ENCODE measurements at places on chromosomes 5 and 9.
A peak's percentile ranks its signal among the peaks of the same experiment; 100 is the strongest.

DNA sequence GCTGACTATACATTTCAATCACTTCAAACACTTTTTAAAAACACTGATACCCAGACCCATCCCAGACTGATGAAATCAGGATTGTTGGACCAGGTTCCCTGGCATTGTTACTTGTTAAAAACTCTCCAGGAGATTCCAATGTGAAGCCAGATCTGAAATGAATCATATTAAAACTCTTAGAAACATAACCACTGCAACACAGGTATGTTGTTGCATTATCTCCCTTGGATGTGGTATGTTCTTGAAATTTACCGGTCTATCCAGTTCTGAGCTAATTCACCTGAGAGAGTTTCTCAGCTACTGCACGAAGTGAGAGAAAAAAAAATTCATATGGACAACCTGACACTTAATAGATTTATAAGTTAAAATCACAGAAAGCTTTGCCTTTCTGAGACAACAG is 21.8 kb downstream of the MEF2C start:
- DNase-seq, result no peak

DNA sequence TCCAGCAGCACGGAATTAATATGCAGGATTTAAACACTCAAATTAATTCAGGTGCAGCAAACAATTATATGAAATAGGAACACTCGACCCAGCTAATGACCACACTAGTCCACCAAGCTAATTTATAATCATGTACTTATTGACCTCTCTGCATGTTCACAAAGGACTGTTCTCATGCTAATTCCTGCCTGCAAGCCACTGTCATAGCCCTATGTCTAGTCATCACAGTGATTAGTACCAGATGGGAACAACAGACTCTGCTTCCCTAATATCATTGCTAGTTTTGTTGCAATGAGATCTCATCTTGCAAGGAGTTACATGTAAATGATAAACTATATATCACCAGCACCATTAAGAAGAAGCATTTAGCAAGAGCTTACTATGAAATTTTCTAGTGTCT is 553.0 kb upstream of the GRAMD2B start:
- DNase-seq, result no peak

GRCh38 chr9:72925126-72925789 is 27.6 kb downstream of the ALDH1A1 start:
- DNase-seq, result no peak

DNA sequence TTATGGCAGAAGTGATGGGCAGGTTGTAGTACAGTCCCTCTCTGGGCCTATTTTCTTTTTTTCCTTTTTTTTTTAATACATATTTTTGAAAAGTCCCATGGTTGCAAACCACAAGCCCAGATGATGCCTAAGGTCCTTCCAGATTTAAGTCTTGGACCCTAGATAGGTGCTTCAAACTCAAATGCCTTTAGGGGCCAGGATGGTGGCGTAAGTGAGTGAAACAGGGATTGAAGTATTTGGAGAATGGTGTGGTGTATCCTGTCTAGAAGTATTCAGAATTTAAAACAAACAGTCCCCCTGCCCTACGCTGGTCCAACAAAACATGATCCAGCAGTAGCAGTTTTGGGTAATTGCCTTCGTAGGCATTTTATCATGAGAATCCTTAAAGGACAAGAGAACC is 2.2 kb downstream of the TIGD6 start:
- DNase-seq, result no peak

DNA sequence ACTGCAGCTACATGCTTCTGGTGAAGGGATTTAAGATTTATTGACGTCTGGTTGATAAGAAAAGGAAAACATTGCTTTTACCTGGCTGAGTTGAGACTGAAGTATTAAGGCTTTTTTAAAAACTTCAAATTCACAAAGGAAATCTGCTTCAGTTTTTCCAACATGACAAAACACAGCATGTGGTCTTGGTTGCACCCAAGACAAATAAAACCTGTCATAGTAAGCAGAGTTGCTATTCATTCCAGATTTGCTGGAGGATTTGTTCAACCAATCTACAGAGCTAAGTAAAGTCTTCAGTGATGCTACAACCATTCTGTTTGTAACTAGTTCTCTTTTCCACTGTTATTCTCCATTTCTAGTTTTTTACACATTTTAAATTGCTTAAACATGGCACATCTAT is 11.3 kb downstream of the C5orf63 start:
- DNase-seq, result no peak

- peak; percentile 2 for DNase-seq
These were observed 233.2 kb upstream of the RFX3 start for GRCh38 chr9:3758816-3759576.

- DNase-seq, result no peak
These were observed 8.9 kb upstream of the ENTPD8 start for GRCh38 chr9:137449931-137450538.

- DNase-seq, result no peak
These were observed 174.3 kb downstream of the TRPM3 start for GRCh38 chr9:70947086-70947485.

DNA sequence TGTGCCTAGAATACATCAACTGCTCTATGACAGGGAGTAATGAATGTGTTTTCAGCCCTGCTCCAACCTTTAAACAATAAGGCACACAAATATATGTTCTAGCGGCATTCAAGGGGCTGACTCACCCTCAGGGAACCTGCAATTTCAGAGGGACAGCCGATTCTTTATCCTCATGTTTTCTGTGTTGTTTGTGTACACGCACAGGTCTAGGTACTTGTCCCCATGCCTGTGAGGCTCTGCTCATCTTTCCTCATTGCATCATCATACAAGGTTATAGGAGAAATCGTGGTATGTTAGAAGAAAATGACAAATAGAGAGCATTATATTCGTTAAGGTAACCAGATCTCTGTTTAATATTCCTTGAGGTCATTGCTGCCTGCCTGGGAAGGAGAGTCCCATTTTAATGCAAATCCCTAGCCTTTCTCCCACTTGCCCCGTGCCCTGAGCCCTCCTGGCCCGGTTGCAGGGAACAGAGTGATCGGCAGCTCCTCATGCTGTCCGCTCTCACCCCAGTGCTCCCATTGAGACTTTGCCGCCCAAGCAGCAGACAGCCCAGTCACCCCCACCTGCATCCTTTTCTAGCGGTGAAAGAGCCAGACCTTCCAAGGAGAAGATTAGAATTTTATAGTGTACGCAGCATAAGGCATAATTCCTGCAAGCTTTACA is 14.6 kb downstream of the MAP1B start:
- DNase-seq, result no peak

GRCh38 chr5:35920890-35921289 is 17.5 kb downstream of the CAPSL start:
- no peak for DNase-seq

GRCh38 chr5:148910216-148910615 is 83.8 kb downstream of the ADRB2 start:
- DNase-seq, result no peak

GRCh38 chr9:109910671-109911518 is 130.9 kb downstream of the PALM2AKAP2 start:
- no peak for DNase-seq

GRCh38 chr9:120723565-120723964 is 9.3 kb upstream of the MEGF9 start:
- no peak for DNase-seq

GRCh38 chr5:172574871-172575223 is 66.2 kb upstream of the NEURL1B start:
- DNase-seq, result no peak

- DNase-seq, result peak; percentile 33
These were observed at the start of gene GABRB2 for GRCh38 chr5:161546470-161547301. Gene GABRB2 (minus strand): TSS chr5:161546725. CDS start chr5:161546643, 82 bp downstream.

- DNase-seq, result no peak
These were observed 1698.8 kb upstream of the CDH9 start for GRCh38 chr5:28737222-28737621.

DNA sequence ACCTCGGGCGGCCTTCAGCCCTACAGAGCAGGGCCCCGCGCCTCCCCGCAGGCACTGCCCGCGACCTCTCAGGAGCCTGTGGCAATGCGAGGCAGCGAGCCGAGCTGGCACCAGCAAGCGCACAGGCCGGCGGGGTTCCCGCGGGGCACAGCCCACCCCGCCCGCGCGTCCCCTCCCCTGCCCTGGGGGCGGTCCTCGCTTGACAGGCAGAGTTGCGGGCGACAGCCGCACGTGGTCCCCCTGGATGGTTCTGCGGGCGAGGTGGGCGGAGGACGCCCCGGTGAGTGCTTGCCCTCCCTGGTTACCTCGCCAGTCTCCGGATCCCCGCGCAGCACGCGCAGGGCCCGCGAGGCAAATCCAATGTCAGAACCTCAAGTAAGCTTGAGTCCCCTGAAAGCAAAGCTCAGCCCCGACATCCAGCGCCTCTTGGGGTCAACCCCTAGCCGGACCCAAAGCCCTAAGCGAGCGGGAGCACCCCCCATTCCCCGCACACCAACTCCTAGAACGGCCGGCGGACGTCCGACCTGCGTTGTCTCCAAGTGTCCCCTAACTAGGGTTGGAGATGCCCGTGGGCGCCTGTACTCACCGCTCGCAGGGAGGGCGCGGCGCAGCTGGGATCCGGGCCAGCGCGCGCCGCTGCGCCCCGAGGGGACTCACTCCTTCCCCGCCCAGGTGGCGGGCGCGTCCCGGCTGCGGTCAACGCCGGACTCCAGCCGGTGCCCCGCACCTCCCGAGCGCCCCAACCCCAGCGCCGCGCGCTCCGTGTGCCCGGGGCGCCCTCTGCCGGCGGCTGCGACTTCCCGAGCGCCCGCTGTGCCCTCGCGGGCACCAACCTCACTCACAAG is at the start of gene DRD1:
DRD1 (minus strand) TSS at position 123 of the 845 bp plus-strand sequence. CDS start 1,083 bp downstream, outside the sequence.
- DNase-seq, result peak; percentile 75

DNA sequence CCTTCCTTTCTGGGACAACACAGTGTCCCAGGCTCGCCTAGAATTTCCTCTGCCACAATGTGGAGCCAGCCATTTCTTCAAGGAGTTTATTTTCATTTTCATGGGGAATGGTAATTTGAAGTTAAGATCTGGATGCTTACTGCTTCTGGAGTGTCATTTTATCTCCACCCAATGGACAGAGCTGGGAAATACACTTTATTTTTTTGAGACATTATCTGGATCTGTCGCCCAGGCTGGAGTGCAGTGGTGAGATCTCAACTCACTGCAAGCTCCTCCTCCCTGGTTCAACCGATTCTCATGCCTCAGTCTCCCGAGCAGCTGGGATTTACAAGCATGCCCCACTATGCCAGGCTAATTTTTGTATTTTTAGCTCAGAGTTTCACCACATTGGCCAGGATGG is 12.7 kb upstream of the THG1L start:
- no peak for DNase-seq

- no peak for DNase-seq
These were observed 971.2 kb upstream of the CDH9 start for GRCh38 chr5:28009576-28009975.

- DNase-seq, result peak; percentile 98
These were observed at the start of gene HNRNPK for GRCh38 chr9:83979812-83980394. Gene HNRNPK (minus strand): TSS chr9:83980215. CDS start chr9:83978252, 1,963 bp downstream.

- DNase-seq, result no peak
These were observed 94.7 kb downstream of the PPARGC1B start for GRCh38 chr5:149824846-149825245.

GRCh38 chr9:34536685-34537084 is 13.9 kb upstream of the ENHO start:
- no peak for DNase-seq

- no peak for DNase-seq
These were observed 2292.6 kb upstream of the C9orf72 start for GRCh38 chr9:29865764-29866313.

GRCh38 chr9:24257726-24258125 is 288.0 kb downstream of the IZUMO3 start:
- DNase-seq, result no peak

GRCh38 chr5:158888206-158888605 is 211.5 kb downstream of the EBF1 start:
- no peak for DNase-seq

DNA sequence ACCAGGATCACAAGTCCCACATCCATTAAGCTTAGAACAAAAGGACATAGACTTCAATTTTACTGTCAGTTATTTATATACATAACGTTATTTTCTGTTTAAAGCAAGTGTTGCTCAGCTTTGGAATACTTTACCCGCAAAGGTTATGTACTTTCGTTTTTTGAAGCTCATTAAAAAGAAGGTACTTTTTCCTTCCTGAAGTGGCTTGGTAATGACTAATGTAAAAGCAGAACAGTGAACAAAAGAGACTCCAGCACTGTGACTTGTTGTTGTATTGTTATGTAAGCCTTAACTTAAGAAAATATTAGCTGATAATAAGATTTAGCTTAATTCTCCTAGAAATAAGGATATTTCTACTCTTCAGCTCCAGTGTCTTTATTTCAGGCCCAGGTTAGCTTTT is 97.3 kb upstream of the SLCO6A1 start:
- DNase-seq, result no peak

GRCh38 chr9:69585571-69585970 is 86.6 kb downstream of the APBA1 start:
- DNase-seq, result no peak

GRCh38 chr5:73433982-73434342 is 14.6 kb downstream of the FOXD1 start:
- no peak for DNase-seq

GRCh38 chr5:1663186-1663585 is 136.5 kb downstream of the MRPL36 start:
- no peak for DNase-seq

GRCh38 chr5:135386096-135386495 is 12.9 kb downstream of the MACROH2A1 start:
- DNase-seq, result no peak

DNA sequence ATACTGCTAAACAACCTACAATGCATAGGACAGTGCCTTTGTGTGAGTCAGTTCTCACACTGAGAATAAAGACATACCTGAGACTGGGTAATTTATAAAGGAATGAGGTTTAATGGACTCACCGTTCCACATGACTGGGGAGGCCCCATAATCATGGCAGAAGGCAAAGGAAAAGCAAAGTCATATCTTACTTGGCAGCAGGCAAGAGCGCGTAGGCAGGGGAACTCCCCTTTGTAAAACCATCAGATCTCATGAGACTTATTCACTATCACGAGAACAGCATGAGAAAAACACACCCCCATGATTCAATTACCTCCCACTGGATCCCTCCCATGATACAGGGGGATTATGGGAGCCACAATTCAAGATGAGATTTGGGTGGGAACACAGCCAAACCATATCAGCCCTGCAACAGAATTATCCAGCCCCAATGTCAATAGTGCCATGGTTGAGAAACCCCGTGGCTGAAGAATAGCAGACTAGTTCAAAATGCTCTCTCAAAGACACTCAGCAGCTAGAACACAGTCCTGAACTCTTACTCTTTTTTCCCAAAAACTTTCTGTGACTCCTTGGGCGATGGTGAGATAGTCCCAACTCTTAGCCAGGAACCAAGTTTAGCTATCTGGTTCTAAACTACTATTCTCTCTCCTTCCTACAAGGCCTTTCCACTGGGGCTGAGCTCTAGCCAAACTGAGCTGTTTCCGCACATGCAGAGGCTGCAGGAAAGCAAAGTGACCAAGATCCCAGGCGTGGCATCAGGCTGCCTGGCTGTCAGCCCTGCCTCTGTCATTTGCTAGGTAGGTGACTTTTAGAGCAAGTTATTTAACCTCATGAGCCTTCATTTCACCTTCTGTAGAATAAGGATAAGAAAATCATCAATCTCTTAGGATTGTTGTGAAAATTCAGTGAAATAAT is 21.7 kb downstream of the FAT2 start:
- DNase-seq, result peak; percentile 35

Data from activated T-cell treated with anti-CD3 and anti-CD28 coated beads, Interleukin-2, amount 50 U/mL, for 72 hours (primary cell).